ENCODE measurements at places on chromosomes 5 and 9.

DNA sequence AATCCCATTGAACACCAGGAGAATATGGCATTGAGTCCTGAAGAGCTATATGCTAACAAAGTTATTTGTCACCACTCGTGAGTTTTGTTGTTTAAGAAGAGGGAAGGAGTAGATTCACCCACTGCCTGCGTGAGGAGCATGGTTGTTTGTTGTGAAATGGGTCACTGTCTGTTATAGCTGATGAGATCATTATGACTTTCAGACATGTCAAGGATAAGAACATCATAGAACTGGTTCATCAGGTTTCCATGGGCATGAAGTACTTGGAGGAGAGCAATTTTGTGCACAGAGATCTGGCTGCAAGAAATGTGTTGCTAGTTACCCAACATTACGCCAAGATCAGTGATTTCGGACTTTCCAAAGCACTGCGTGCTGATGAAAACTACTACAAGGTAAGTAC lies 76.9 kb downstream of the SYK start:
- DNase-seq: no peak

- DNase-seq: no peak
These were observed 151.1 kb downstream of the ARL15 start for GRCh38 chr5:54159153-54159892.

GRCh38 chr5:91556-92263 lies at the start of gene PLEKHG4B:
TSS of gene PLEKHG4B (plus strand) at chr5:92168. CDS start at chr5:92232, 64 bp downstream.
- DNase-seq: no peak

- no peak for DNase-seq
These were observed 24.7 kb upstream of the IFNE start for GRCh38 chr9:21506626-21507482.

- no peak for DNase-seq
These were observed 735 bp downstream of the PTGR1 start for GRCh38 chr9:111598733-111599091.

- DNase-seq: no peak
These were observed 97.7 kb upstream of the MEGF10 start for GRCh38 chr5:127192836-127193338.
